ENCODE measurements at places on chromosomes 12 and 14. TPM values are rescaled to one million over a fixed set of nuclear protein-coding genes. Genes with fewer than 3 reads are reported as not detected.
A peak's percentile ranks its signal among the peaks of the same experiment; 100 is the strongest.

Gene RGS6
- 0.69 TPM for total RNA-seq

Gene IL26
- not detected for total RNA-seq

Gene SPX
- 0.76 TPM for total RNA-seq

Gene FITM1
- 1.1 TPM for total RNA-seq

Gene ST8SIA1
- 39.4 TPM for total RNA-seq

Gene DNAI7
- 0.25 TPM for total RNA-seq

Gene TTC9
- total RNA-seq, result 7.8 TPM

Gene KDM5A
- total RNA-seq, result 142 TPM

DNA sequence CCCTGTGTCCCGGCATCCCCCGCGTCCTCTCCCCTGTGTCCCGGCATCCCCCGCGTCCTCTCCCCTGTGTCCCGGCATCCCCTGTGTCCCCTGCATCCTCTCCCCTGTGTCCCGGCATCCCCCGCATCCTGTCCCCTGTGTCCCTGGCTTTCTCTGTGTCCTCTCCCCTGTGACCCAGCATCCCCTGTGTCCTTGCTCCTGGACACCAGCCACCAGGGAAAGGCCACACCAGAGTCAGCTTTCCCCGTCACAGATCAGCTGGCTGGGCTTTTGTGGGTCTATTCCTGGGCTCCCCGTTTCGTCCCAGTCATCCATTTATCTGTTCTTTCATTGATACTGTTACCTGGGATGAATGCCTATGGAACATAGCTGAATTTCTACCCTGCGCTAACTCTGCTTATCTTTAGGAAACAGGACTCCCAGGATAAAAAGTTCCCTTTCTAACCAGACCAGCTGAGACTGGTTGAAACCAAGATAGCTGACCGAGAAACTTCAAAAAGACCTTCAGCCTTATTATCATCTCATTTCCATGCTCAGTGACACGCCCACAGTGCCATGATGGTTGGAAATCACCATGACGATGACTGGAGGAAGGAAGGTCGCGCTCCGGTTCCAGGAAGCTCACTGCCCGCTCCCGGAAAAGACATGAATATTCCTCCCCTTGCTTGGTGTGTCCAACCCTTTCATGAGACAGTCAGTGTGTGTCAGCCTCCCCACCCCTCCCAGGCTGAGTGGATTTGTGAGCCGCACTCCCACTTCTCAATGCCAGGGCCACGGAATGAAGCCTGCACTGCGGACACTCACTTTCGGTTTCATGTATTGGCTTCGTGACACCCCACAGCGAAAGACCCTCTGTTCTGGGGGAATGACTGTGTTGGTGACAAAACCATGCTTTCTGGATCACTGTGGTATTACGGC, 276.4 kb upstream of the SFSWAP start:
- no peak overlapping the region for H3K4me3 ChIP-seq
- H3K36me3 ChIP-seq, result no peaks in the 10 kb centered on the region
- DNase-seq, result no peak
- H3K27me3 ChIP-seq, result no peaks in the 10 kb centered on the region

- no peaks in the 10 kb centered on the region for H3K36me3 ChIP-seq
- no peaks in the 10 kb centered on the region for H3K4me1 ChIP-seq
- H3K27me3 ChIP-seq, result no peaks in the 10 kb centered on the region
- no peak overlapping the region for H3K4me3 ChIP-seq
- H3K27ac ChIP-seq, result no peak overlapping the region
- no peak for DNase-seq
These were observed 10.0 kb downstream of the BBOF1 start for GRCh38 chr14:74029136-74029535.

DNA sequence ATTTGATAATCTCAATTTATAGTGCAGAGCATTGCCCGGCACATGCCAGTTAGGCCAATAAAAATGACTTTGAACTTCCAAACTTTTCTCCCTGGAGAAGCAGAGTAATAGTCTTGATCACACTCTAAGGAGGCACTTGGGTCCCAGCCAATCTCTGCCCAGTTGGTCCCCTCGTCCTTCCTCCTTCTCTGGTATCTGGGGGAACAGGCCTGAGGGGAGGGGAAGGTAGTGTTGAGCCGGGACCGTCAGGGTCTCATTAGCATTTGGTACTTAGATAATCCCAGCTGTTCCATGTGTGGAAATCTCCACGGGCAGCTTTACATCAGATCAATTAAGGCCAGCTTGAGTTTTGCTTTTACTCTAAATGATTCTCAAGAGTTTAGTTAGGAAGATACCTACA, 70.1 kb downstream of the ZNF641 start:
- peaks cover 8% of the 10 kb centered on the region for H3K27me3 ChIP-seq
- no peaks in the 10 kb centered on the region for H3K4me1 ChIP-seq
- no peak overlapping the region for H3K27ac ChIP-seq
- no peaks in the 10 kb centered on the region for H3K36me3 ChIP-seq
- no peak overlapping the region for H3K4me3 ChIP-seq

DNA sequence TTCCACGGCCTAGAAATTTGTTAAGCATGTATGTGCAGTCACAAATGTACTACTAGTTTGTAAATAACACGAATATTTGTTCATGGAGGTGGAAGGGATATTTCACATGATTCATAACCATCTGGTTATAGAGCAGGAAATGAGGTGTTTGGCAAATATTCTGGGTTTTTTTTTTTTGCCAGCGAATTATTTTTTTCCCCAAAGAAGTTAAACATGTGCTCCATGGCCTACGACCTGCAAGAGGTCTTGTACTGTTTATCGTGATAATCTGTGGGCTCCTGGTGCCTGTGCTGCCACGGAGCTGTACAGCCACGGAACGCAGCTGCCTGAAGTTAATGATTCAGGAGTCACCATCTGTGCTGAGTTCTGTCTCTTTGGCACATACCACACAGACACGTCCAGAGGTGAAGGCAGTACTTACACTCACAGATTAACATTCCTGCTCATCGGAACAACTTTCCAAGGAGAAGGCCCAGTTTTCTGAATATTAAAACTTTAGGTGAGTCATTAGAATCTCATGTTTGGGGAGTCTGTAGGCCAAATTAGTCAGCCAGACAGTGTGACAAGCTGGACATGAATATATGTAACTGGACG, 156.3 kb downstream of the TMX1 start:
- H3K27me3 ChIP-seq, result peaks cover 6% of the 10 kb centered on the region
- H3K27ac ChIP-seq, result no peak overlapping the region
- H3K4me1 ChIP-seq, result no peaks in the 10 kb centered on the region
- DNase-seq, result no peak
- H3K4me3 ChIP-seq, result no peak overlapping the region

DNA sequence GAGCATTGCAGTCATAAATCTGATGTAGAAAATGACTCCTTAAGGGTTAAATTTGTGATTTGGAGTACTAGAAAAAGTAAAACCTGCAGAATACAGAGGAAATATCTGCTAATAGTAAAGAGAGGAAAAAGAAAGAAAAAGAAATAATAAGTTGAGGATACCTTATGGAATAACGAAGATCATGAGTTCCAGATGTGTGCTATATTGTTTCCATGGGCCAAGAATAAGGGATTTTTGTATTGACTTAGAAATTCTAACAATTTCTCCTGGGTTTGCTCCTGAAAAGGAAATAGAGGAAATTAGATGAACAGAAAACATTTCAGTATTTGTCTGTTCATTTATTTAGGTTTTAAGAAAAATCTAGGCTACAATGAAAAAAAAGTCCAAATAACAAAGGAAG, 115.3 kb downstream of the ALG10B start:
- no peaks in the 10 kb centered on the region for H3K4me1 ChIP-seq
- no peaks in the 10 kb centered on the region for H3K27me3 ChIP-seq
- H3K27ac ChIP-seq, result no peak overlapping the region
- no peak for DNase-seq
- H3K4me3 ChIP-seq, result no peak overlapping the region
- H3K36me3 ChIP-seq, result no peaks in the 10 kb centered on the region

DNA sequence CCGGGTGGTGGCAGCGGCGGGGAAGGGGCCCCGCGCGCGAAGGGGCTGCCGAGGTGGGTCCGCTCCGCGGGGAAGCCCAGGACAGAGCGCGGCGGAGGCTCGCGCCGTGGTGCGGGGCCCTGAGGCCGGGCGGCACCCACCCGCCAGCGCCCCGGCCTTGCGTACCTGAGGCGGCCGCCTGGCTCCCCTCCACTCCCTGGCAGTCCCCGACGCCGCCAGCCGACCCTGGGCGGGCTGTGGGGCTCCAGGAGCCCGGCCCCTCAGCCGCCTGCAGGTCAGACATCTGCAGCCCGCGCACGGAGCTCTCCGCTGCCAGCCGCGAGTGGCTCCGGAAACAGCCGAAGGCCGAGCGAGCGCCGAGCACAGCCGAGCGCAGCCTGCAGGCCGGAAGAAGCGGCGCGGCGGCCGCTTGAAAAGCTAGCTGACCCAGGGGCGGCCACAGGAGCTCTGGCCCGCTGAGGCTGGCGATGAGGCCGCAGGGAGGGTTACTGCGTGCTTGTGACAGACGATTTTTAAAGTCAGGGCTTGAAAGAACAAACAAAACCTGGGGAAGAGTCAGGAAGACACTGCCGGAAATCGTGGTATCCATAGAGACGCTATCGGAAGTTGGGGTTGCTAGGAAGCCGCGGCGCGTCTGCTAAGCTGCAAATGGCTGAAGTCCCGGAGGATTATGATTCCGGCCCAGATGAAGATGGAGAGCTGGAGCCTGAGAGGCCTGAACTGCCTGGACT, at the start of the genes SAMD15 and TMED8:
SAMD15 (plus strand) TSS at position 609 of the 731 bp plus-strand sequence; CDS start at position 649, 40 bp downstream.
TMED8 (minus strand) TSS at position 324 of the 731 bp plus-strand sequence; CDS start at position 283, 41 bp downstream.
- no peaks in the 10 kb centered on the region for H3K27me3 ChIP-seq
- H3K27ac ChIP-seq, result peak within 1 kb of the TSS; percentile 83
- DNase-seq, result peak; percentile 86
- no peaks in the 10 kb centered on the region for H3K36me3 ChIP-seq
- H3K4me3 ChIP-seq, result peak within 1 kb of the TSS; percentile 90

DNA sequence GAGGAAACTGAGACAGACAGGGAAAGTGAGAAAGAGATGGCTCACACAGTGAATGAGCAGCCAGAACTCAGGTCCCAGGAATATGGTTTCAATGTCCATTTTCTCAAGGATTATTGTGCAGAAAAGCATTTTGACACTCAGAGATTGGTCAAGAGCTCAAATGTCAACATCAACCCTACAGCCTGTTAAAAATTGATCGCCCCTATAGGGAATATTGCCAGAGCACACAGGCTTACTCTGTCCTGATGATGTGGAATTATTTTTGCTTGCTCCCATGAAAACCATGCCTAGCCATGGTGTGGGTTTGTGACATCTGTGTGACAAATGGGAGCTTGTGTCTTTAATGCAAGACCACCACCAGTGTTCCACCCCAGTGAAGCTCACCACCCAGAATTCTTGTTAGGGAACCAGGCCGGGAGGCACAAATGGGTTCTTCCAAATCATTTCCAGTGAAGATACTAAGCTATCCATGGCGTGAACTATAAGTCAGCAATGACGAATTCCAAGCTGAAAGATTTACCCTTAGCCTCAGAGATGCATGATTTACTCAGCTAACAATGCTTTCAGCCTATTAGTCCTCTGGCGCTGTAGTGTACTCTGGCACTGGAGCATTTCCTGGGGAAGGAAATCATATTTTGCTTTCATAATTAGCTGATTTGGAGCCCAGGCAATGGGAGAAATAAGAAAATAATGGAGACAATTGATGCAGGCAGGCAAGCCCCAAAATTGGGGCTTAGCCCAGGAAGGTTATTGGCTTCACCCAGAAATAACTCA, 1188.2 kb upstream of the TMEM132C start:
- peaks cover 4% of the 10 kb centered on the region for H3K4me1 ChIP-seq
- H3K27me3 ChIP-seq, result no peaks in the 10 kb centered on the region
- H3K4me3 ChIP-seq, result no peak overlapping the region
- no peak overlapping the region for H3K27ac ChIP-seq

DNA sequence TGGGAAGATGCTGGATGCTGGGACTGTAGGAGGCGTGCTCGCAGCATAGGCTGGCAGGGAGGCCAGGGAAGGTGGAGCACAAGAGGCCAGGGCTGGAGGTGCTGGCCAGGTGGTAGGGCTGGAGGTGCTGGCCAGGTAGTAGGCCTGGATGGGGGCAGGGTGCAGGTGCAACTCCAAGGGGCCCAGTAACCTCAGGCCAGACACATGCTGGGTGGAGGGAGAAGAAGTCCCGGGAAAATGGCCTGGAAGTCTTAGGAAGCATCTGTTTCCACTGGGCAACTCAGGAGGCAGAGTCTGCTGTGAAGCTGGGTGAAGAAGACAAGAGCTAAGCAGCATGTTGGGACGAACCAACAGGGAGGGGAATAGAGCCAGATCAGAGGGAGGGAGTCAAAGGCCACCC, 665.2 kb downstream of the BCL11B start:
- no peaks in the 10 kb centered on the region for H3K4me1 ChIP-seq
- H3K27ac ChIP-seq, result no peak overlapping the region
- DNase-seq, result no peak
- no peaks in the 10 kb centered on the region for H3K27me3 ChIP-seq
- H3K4me3 ChIP-seq, result no peak overlapping the region
- H3K36me3 ChIP-seq, result no peaks in the 10 kb centered on the region

- peaks cover 3% of the 10 kb centered on the region for H3K4me1 ChIP-seq
- no peak overlapping the region for H3K27ac ChIP-seq
- no peak overlapping the region for H3K4me3 ChIP-seq
- H3K27me3 ChIP-seq, result no peaks in the 10 kb centered on the region
- H3K36me3 ChIP-seq, result peaks cover 6% of the 10 kb centered on the region
These were observed 22.9 kb downstream of the NDUFA12 start for GRCh38 chr12:94980577-94980976.

- no peak for DNase-seq
- no peak overlapping the region for H3K4me3 ChIP-seq
- no peaks in the 10 kb centered on the region for H3K4me1 ChIP-seq
- H3K27ac ChIP-seq, result no peak overlapping the region
These were observed 12.2 kb downstream of the TEP1 start for GRCh38 chr14:20400965-20401593.

All from CD4-positive, CD25-positive, alpha-beta regulatory T cell (primary cell).